Left lung (tissue), 14 donors: ENCODE measurements at places on chromosomes 7 and 10. TPM values are rescaled to one million over a fixed set of nuclear protein-coding genes. Genes with fewer than 3 reads are reported as not detected.

The CAMK1D gene
- total RNA-seq = 10.8 TPM

The SGMS1 gene
- total RNA-seq = 47.0 TPM

The SAMD9 gene
- 18.7 TPM for total RNA-seq

DNA sequence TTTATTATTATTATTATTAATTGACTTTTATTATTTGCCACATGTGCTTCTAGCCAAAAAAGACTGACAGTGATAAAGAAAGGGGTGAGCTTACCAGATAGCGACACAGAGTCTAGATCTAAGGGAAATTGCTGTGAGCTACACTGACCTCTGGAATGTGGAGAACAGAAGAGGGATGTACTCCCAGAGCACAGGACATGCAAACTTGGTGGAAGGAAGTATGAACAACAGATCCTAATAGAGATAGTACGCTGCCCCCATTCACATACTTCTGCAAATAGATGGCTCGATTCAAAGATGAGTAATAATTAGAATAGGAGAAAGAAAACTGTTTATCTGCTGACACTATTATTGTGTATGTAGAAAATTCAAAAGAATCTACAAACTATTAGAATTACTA lies 109.3 kb upstream of the HPS1 start:
- no peak overlapping the region for H3K27ac ChIP-seq
- no peak overlapping the region for H3K4me3 ChIP-seq
- H3K4me1 ChIP-seq = no peaks in the 10 kb centered on the region
- H3K27me3 ChIP-seq = no peaks in the 10 kb centered on the region
- no peak for DNase-seq

DNA sequence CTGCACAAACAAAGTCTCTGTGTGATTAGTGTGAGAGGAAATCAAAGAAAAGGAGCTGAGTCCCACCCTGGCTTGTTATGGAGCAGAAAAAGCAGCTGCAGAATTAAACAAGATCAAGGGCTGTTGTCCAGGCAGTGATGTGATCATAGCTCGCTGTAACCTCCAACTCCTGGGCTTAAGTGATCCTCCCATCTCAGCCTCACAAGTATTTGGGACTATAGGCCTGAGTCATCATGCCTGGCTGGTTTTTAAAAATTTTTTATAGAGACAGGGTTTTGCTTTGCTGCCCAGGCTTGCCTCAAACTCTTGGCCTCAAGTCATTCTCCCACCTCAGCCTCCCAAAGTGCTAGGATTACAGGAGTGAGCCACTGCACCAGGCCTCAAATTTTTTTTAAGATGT lies 88.9 kb downstream of the IPMK start:
- H3K36me3 ChIP-seq = no peaks in the 10 kb centered on the region
- no peak overlapping the region for H3K4me3 ChIP-seq
- no peak for DNase-seq
- H3K4me1 ChIP-seq = no peaks in the 10 kb centered on the region
- H3K27me3 ChIP-seq = no peaks in the 10 kb centered on the region

GRCh38 chr10:122531261-122531660 lies 29.3 kb upstream of the DMBT1 start:
- H3K4me1 ChIP-seq = peaks cover 5% of the 10 kb centered on the region
- H3K27ac ChIP-seq = no peak overlapping the region
- no peak for DNase-seq
- H3K36me3 ChIP-seq = no peaks in the 10 kb centered on the region

- DNase-seq = no peak
- H3K4me3 ChIP-seq = no peak overlapping the region
- no peak overlapping the region for H3K27ac ChIP-seq
Observed at GRCh38 chr7:116573541-116573940, 48.7 kb downstream of the CAV1 start.

GRCh38 chr10:74738052-74738451 lies 88.3 kb upstream of the KAT6B start:
- no peaks in the 10 kb centered on the region for H3K36me3 ChIP-seq
- H3K4me3 ChIP-seq = no peak overlapping the region
- DNase-seq = no peak
- no peaks in the 10 kb centered on the region for H3K27me3 ChIP-seq
- H3K4me1 ChIP-seq = peaks cover 13% of the 10 kb centered on the region
- no peak overlapping the region for H3K27ac ChIP-seq

DNA sequence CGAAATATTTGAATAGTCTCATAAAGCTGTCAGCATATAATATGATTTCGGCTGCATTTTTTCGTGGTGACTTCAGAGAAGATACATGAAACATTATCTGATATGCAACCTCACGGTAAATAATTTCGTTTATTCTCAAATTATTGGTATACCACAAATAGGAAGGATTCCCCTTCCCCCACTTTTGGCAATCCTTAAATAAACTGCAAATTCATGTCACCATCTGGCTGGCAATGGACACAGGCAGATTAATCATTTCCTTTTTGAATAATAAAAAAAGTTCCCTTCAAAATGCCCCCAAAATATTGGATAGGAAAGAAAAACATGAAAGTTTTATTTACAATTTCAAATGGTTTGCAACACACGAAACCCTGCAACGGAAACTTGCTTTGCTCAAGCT lies 234.5 kb upstream of the MEOX2 start:
- no peak overlapping the region for H3K4me3 ChIP-seq
- no peaks in the 10 kb centered on the region for H3K36me3 ChIP-seq
- no peak overlapping the region for H3K27ac ChIP-seq
- no peaks in the 10 kb centered on the region for H3K4me1 ChIP-seq
